Hematopoietic multipotent progenitor cell (in vitro differentiated cells): ENCODE measurements at places on chromosomes 5 and 9.
A peak's percentile ranks its signal among the peaks of the same experiment; 100 is the strongest.

- DNase-seq, result no peak
Observed at GRCh38 chr9:77417566-77417965, 230.6 kb downstream of the GNA14 start.

GRCh38 chr9:92724528-92725265, 39.9 kb downstream of the BICD2 start:
- no peak for DNase-seq

GRCh38 chr9:72524820-72525540, 3.6 kb downstream of the TMC1 start:
- DNase-seq, result peak; percentile 9

GRCh38 chr5:86684222-86684621, 66.5 kb downstream of the COX7C start:
- no peak for DNase-seq

DNA sequence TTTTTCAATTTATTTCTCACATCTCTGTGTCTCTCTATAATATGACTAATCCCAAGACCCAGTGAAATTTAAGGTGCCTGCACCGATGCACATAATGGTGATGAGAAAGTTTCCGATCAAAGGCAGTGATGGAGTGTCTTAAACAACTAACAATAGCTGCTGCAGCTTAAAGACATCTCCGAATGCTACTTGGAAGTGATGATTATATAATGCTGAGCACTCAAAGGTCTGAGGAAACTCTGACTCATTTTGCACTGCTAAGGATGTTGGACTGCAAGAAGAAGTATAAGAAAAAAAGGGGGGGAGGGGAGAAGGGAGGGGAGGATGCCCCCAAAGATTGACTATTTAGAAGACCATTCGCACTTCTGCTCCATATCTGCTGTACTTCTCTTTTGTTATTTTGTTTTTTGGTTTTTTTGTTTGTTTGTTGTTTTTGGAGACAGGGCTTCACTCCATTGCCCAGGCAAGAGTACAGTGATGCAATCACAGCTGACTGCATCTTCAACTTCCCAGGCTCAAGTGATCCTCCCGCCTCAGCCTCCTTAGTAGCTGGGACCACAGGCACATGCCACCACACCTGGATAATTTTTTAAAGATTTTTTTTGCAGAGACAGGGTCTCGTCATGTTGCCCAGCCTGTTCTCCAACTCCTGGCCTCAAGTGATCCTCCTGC, 192.2 kb downstream of the HSD17B3 start:
- DNase-seq, result peak; percentile 37

- no peak for DNase-seq
Observed at GRCh38 chr9:12511726-12512125, 181.5 kb upstream of the TYRP1 start.

DNA sequence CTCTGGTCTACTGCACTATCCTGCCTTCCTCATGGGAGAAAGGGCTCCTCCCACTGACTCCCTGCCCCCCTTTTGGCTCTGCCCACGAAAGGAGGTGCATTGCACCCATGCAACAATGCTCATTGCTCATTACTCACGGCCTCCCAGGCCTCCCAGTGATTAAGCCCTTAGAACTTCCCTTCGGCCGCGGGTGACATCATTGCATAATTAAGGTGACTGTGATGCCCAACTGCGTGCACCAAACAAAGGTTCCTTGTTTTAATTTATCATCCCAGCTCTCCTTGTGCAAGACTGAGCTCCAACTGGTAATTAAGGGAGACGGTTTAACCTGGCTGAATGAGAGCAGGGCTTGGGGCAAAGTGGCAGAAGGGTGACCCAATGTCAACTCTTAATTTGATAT, 180.4 kb downstream of the GAS1 start:
- no peak for DNase-seq

DNA sequence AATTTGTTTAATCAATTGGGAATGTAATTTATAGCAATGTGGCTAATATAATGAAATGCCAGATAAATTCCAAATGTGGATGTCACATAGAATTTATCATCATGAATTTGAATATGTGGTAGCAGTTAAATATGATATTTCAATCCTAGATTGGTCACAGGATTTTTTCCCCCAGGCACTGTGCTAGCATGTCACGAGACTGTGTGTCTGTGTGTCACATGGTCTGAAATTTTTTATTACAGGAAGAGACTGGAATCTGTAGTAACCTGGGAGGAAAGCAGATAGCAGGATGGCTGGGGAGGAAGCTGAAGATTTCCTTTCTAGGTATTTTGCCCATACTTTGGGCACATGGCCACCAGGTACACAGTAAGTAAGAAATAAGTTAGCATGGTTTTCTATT, 35.4 kb upstream of the MSH3 start:
- DNase-seq, result no peak

DNA sequence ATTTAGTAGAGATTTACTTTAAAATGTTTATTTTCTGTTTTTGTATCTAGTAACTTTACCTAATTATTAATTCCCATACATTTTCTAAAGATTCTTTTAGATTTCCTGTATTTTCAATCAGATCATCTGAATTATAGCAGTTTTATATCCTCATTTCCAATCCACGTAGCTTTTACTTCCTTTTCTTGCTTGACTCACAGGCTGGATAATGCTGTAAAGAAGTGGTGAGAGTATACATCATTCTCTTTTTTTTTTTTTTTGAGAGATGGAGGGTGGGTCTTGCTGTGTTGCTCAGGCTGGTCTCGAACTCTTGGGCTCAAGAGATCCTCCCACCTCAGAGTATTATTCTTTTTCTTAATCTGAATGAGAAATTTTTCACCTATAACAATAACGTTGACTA, 11.2 kb upstream of the SETX start:
- DNase-seq, result peak; percentile 20

GRCh38 chr5:137462265-137462590, 36.9 kb downstream of the SPOCK1 start:
- DNase-seq, result no peak

DNA sequence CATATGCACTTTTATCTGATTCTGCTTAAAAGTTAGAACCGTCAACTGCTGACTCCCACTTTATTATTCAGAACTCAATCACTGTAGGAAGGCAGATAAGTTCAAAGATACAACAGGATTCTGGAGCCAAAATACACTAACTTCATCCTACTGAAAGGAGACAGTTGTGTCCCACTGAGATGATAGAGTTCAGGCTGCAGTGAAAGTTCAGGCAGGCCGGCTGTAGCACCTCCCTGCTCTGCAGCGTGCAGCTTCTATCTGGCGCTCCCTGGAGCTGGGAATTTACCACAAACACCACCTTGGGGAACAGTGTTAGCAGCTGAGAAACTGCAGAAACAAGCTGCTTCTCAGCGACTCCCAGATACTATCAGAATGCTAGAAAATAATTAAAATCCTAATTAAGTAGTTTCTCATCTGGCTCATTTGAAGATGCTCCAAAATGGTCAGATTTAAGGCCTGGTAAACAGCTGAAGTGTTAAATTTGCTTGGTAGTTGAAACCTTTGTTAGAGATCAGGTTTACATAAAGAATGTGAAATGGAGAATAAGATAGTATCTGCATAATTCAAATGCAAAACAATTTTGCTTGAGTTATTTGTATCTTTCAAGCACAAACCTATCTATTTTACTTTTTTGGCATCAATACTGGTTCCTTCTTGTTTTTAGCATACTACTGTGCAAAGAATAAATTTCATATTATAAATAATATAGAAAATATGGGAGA, 52.3 kb upstream of the CNTLN start:
- no peak for DNase-seq

DNA sequence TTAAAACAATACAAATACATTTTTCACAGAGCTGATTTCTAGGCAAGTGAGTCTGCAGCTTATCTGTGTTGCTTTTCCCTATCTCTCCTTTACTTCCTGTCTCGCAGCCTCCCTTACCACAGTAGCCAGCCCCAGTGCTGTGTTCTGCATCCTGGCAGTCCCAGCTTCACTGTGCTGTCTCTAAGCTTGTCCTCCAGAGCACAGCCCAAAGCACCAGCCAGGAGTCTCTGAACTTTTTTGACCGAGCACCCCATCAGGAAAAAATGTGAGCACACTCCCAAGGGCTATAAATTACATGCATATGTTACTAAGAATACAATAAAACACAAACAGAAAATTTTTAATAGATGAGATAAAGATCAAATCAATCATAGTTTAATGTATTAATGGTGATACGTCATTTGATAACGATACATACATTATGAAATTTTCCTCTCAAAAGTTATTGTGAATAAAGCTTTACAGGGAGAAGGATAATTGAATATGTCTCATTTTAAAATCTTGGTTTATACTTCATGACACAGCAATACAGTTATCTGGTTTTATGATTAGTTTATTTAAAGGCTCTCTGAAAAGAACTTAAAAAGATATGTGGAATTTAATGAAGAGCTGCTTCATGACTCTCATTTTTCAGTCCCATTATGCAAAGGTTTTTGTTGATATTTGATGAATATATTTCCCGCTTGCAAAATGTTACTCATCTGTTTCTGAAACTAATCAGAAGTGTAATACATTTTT, 7.3 kb upstream of the RHOBTB3 start:
- no peak for DNase-seq

DNA sequence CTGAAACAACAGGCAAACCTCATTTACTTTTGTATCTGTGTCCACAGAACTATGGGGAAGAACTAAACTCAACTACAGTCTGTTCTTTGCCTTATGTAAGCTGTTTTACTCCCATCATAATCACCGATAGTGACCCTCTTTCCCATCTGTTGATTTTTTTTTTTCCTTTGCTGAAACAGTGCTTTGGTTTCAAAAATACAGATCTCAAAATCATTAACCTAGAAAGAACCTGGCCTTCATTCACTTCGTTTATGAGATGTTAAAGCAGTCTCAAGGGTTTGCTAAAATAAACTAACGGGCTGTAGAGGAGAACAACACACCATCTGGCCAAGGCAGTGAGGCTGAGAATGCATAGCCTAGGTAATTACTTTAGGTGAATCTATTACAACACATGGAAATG, 706.6 kb upstream of the ZNF608 start:
- DNase-seq, result no peak

DNA sequence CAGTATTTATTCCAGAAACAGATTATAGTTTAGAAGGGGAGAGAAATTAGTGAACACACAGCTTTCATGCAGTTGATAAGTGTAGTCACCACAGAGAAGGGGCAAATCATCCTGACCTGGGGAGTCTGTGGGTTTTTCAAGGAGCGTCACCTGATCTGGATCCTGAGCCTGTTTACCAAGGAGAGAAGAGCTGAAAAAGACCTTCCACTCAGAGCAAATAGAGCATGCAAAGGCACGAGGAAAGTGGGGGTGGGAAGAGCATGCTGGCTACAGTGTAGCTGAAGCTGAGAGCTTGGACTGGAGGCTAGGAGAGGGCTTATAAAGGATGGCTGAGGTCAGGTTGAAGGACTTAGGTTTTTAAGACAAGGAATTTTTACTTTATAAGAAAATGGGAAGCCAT, 30.4 kb downstream of the ACO1 start:
- no peak for DNase-seq

DNA sequence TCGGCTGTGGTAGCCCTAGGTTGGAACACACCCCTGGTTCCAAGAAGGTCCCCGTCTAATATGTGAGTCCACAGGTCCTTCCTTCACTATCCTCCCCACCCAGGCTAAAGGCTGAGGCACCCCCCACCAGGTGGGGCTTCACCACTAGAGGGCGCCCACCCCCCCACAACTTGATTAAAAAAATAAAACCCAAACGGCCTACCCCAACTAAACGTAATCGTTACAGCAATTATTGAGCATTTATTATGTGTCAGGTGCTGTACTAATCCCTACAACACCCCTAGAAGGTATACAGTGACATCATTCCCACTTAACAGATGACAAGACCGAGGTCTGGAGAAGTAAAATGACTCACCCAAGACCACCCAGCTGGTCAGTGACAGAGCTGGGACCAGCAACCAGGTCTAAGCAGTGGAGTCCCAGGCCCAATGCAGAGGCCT, 65.0 kb downstream of the FGF18 start:
- DNase-seq, result peak; percentile 35

- DNase-seq, result no peak
Observed at GRCh38 chr9:4101667-4102066, 198.2 kb downstream of the GLIS3 start.

DNA sequence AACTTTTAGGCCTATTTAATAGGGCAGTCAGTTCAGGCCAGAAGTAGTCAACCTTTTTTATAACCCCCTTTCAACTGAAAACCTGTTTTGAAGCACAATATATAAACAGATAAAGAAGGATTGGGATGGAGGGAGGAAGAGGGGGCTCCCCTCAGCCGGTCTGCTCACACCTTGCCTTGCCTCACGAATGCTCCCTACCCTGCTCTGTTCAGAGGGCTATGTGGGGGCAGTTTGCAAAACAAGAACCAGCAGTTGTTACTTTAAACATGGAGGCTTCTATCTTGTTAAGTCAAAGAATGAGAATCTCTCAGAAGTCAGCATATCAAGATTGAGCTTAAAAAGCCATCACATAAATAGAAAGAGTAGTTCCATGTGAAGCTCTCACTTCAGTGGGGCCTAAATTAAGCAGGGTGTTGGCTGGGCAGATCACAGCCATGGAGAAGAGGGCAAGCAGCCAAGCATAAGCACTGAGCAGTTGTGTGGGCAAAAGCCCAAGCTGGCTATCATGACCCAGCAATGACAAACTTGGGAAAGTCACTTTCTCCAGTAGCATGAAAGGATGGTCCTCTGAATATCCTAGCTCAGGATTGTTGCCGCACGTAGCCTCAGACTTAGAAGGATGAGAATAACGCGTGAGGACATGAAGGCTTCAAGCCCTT, 70.6 kb downstream of the ALDH1A1 start:
- no peak for DNase-seq

- no peak for DNase-seq
Observed at GRCh38 chr5:178115814-178116142, 2.4 kb downstream of the N4BP3 start.

DNA sequence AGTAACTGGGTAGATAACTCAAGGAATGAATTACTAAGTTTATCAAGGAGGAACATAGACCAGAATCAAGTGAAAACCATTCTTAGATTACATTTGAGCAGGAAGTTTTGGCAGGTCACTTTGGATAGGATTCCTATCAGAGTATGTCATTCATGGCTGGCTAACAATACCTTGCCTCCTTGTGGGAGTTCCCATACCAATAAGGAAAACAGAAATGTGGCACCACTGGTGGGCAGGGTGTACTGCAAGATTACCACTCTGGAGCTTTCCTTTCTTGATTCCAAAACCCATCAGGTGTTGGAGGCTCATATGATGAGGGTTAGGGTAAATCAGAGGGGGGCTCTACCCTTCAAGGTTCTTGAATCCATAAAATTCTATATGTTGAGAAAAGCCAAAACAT, 18.6 kb upstream of the SPATA31D1 start:
- DNase-seq, result no peak

DNA sequence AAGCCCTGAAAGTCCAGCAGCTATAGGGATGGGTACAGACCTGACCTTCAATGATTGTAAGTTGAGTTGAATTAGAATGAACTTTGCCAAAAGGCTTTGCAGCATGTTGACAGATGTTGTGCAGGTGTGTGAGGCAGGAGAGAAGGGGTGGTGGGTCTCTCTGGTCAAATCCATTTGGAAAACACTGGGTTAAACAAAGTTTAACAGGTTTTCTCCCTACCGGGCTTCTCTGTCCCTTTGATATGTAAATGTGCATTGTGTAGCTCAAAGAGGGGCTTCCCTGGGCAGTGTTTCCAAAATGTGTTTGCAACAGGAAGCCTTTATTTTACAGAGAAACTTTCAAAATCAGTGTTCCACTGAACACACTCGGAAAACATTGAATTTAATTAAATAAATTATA, 72.1 kb upstream of the BRINP1 start:
- DNase-seq, result no peak
